ENCODE measurements at places on chromosomes 4 and X.

GRCh38 chr4:174835536-174835935, 6.5 kb upstream of the GLRA3 start:
- peak; percentile 37 for DNase-seq

DNA sequence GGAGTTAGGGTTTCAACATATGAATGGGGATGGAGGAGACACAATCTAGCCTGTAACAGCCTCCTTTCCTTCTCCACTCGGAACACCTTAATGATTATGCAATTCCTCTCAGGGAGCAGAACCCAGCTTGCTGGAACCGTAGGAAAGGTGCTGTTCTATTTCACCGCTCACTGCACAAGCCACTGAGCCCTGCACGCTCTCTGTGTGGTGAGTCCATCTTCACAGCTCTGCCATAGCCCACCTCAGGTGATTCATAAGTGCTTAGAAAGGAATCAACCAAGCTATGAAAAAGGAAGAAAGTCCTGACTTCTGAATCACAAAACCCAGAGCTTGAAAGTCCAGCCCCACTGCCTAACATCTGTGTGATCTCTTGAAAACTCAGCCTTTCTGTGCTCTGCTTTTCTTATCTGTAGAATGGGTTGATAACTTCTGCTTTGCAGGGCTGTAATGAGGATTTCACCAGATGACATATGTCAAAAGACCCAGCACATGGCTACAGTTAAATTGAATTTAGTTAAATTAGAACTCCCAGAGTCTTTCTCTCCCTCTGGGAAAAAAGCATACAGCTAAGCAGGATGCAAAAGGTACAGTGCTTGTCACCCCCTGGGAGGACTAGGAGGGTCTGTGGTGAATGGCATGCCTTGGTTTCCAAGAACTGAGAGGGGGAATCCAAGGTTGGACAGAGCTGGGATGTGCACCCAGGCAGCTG, 91.6 kb downstream of the WFS1 start:
- no peak for DNase-seq

DNA sequence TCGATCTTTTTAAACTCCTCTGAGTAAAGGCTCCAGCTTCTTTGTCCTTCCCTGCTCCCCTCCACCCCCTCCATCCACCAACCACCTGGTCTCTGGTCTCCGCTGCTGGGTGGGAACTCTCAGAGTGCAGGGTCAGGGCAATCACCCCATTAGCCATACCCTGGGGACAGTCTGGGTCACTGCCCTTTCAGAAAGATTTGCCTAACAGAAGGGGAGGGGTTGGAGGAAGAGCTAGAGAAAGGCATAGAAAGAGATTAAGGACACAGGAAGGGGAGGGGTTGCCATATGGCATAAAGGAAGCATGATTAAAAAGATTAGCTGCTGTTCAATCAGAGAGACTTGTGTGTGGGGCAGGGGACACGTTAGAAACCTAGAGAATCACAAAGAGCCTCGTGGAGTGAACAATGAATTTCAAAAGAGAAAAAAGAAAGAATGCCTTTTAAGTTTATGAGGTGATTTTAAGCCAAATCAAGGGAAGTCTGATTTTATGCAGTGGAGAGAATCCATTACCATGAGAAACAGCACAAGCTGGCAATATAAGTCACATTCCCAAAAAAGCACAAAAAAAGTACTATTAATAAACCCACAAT, 115.5 kb upstream of the ACSL4 start:
- no peak for DNase-seq

- DNase-seq: no peak
Observed at GRCh38 chr4:11532138-11532537, 103.4 kb upstream of the HS3ST1 start.

DNA sequence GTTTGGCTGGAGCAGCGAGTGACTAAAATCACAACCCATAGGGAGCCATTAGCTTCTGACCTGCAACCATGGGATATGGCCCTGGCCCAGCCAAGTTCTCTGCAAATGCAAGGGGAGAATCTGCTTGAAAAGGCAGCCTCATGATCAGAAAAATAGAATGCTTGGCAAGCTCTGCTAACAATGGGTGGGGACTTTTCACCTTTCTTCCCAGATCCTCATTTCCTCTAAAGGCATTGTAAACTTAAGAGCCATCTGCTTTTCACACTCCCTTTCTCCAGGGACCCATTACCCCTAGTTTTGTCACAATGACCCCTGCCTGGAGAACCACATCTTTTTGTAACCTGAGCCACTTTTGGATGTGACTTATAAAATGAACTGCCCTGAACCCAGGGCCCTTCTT, 104.3 kb downstream of the PARM1 start:
- DNase-seq: no peak

All from epithelial cell of esophagus (primary cell).